ENCODE measurements at places on chromosomes 5 and 9. TPM values are rescaled to one million over a fixed set of nuclear protein-coding genes. Genes with fewer than 3 reads are reported as not detected.

DNA sequence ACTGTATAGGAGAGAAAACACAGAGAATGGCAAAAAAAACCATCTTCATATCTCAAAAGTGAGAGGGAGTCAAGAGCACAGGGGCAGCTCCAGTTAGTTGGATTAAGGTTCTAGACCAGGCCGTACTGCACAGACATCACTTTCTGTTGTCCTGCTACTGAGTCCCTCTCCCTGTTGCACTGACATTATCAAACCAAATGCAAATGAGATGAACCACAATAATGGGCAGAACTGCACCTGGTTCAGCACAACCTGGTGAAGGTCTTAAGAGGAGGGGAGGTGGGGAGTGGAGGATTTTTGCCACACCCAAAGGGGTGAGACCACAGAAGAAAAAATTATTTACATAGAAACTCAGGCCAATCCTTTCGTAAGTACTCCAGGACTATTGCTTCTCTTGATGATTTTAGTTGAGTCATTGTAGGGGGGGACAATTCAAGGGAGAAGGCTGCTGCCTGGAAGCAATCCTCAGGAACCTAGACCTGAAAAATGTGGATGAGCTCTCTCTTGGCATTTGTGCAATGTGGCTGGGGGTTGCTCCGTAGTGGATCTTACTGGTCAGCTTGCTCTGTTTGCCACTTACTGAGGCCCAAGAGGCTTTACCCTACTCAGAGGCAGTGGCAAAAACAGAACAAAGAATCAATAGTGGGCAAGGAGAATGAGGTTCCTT, 94.5 kb upstream of the PPP1R2B start:
- DNase-seq = no peak

GRCh38 chr5:177123789-177124485, 9.6 kb upstream of the NSD1 start:
- no peak for DNase-seq

- peak; percentile 74 for DNase-seq
Observed at GRCh38 chr5:1255081-1255561, 29.9 kb downstream of the SLC6A18 start.

DNA sequence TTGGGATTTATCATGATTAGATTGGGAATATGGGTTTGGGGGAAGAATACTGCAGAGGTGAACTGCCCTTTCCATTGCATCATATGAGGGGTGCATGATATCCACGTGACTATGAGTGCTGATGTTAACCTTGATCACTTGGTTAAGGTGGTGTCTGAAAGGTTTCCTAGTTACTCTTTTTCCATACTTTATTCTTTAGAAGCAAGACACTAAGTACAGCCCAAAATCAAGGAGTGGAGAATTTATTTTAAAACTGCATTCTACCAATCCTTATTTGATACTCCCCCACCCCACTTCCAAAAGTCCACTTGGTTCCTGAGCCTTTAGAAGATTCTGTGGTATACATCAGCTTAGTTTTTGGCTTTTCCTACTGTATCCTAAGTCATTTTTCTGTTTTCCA, 20.3 kb upstream of the STOM start:
- DNase-seq = no peak

The COL23A1 gene
- 0.19 TPM for total RNA-seq

The SLCO4C1 gene
- 0.35 TPM for total RNA-seq

DNA sequence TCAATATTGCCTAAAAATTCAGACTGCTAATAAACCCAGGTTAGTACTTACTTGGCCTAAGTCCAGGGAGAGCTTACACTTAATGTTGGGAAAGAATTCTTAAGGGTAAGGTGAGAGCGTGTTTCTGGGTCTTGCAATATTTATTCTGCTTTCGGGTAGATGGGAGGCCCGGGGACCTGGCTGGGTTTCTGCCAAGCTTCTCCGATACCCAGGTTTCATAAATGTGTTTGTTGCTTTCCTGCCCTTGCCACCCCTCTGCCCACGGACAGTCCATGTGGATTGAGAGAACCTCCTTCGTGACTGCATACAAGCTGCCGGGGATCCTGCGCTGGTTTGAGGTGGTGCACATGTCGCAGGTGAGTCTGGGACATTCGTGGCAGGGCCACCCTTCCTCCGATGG, 48.4 kb upstream of the FOXI1 start:
- no peak for DNase-seq

- DNase-seq = no peak
Observed at GRCh38 chr5:168055141-168055683, 236.2 kb upstream of the WWC1 start.

DNA sequence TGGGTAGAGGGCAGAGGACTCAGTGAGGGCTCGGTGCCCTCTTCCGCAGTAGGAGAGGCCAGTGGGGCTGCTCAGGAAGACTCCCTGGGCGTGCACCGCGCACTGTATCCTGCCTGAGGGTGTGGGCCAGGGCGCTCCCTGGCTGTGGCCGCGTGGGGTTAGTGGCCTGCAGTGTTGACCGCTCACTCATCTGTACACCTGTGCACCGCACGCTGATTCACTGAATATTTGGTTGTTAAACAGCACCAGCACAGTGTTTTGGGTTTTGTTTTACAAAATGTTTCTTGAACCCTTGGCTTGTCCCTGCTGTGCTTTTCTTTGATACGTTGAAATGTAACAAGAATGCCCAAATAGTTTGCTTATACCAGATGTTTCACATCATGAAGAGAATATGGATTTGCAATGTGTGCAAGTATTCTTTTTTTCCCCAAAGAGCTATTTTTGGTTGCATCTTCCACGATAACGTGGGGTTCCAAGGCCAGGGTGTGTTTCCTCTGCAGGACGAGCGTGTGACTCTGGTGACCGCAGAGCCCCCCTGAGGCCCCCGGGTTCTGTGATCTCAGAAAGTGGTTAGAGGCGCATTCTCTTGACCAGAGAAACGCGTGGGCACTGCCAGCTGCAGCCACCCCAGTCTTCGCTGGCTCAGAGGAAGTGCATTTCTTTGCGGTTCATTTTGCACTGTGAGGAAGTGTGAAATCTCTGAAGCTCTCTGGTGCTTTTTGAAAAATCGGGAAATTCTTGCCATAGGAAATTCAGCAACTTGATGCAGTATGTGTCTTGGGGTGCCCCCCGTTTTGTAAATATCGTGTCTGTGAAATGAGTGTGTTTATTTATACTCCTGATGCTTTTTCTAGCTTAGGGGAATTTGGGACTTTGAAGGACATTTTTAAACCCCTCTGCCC, 46.9 kb downstream of the AHRR start:
- DNase-seq = peak; percentile 51

The RMND5B gene
- 5.6 TPM for total RNA-seq

- DNase-seq = no peak
Observed at GRCh38 chr5:54547711-54548250, 30.2 kb downstream of the SNX18 start.

DNA sequence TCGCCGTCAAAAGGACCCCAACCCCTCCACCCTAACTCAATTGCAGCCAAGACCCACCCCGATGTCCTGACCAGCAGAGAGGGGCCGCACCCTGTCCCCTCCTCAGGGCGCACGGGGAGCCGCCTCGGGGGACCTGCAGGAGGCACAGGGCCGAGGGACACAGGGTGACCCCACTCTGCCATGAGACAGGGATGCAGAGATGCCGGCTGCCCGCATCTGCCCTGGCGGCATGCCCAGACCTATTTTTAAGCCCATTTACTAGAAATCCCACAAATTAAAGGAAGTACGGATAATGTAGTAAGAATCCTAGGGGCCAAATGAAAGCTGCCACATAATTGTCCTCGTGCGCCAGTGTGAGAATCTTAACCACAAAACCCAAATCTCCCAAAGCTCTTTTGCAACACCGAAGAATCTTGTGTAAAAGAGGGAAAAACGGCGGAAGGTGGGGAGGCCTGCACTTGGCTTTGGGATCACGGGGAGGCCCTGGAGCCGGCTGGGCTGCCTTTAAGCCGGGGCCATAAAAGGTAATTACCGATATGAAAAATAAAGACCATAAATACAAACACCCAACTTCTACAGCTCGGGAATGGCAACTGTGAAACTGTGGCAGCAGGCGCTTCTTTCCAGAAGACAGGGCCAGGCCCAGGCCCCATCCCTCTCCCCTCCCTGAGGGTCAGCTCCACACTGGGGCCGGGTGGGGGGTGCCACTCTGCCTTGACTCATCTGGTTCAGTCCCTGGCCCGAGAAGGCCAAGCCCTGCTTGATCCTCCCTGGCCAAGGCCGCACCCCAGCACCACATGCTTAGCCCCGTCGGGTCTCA, 35.0 kb downstream of the NACC2 start:
- DNase-seq = no peak

DNA sequence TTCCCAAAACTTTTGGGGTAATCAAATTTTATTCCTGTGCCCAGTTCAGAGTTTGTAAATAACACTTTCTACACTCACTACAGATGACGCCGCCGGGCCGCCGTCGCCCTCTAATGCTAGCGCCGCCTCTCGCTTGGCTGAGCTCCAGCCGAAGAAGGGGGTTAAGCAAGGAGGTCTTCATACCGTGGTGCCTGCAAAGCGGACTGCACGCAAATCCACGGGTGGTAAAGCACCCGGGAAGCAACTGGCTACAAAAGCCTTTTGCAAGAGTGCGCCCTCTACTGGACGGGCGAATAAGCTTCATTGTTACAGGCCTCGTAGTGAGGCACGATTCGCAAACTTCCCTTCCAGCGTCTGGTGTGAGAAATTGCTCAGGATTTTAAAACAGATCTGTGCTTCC, 280.4 kb downstream of the MEF2C start:
- peak; percentile 54 for DNase-seq

The TSSK1B gene
- not detected for total RNA-seq

- DNase-seq = no peak
Observed at GRCh38 chr5:9831823-9832222, 201.7 kb upstream of the TAS2R1 start.

The SLC6A18 gene
- not detected for total RNA-seq

- DNase-seq = no peak
Observed at GRCh38 chr5:172146748-172147092, 41.3 kb downstream of the STK10 start.

The FAM151B gene
- not detected for total RNA-seq

The SMC5 gene
- 38.0 TPM for total RNA-seq

The IL7R gene
- 10.4 TPM for total RNA-seq

The ADAMTS6 gene
- 4.0 TPM for total RNA-seq

GRCh38 chr9:89746385-89747116, 141.7 kb downstream of the GADD45G start:
- no peak for DNase-seq

- DNase-seq = no peak
Observed at GRCh38 chr9:14932641-14933040, 22.4 kb upstream of the FREM1 start.

- DNase-seq = no peak
Observed at GRCh38 chr5:114060866-114061265, 301.0 kb upstream of the KCNN2 start.

DNA sequence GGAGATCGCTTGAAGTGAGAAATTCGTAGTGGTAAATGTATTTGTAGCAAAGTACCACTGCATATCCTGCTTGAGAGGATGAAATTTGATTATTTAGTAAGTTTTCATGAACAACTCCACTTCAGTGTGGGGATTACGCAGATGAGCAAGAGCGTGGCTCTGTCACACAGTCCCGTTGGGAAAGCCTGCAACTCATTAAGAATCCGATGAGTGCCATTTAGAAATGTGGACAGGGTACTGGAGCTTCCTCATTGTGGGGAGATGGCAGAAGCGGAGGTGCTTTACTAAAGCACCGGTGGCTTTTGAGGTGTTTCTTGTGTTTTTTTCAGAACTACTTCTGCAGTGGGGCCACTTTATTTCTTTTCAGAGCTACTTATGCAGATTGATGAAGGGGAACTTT, 1.4 kb downstream of the TJP2 start:
- no peak for DNase-seq

The NEURL1B gene
- total RNA-seq = 1.7 TPM

The LRRC70 gene
- 1.2 TPM for total RNA-seq

DNA sequence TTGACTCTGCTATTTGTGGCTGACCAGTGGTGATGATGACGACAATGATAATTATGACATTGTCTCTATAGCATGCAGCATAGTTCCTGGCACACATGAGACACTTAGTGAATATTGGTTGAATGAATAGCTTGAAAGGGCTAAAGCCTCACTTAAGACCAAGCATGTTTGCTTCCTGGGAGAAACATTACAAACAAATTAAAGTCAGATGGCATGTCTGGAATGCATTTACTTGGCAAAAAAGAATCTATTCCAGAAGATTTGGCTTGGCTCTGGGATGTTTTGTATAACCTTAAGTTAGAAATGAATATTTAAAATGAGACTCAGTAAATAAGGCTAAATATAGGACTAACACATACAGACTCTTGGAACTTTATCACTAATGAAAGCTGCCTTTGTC, 21.6 kb downstream of the GAS1 start:
- DNase-seq = no peak

GRCh38 chr5:108531367-108532128, 149.7 kb upstream of the FBXL17 start:
- no peak for DNase-seq

The PCDHA4 gene
- total RNA-seq = not detected

GRCh38 chr5:35856765-35857351, at the start of gene IL7R:
IL7R (plus strand) TSS chr5:35856891; CDS start chr5:35856978, 87 bp downstream.
- no peak for DNase-seq

The PGM5 gene
- total RNA-seq = not detected

DNA sequence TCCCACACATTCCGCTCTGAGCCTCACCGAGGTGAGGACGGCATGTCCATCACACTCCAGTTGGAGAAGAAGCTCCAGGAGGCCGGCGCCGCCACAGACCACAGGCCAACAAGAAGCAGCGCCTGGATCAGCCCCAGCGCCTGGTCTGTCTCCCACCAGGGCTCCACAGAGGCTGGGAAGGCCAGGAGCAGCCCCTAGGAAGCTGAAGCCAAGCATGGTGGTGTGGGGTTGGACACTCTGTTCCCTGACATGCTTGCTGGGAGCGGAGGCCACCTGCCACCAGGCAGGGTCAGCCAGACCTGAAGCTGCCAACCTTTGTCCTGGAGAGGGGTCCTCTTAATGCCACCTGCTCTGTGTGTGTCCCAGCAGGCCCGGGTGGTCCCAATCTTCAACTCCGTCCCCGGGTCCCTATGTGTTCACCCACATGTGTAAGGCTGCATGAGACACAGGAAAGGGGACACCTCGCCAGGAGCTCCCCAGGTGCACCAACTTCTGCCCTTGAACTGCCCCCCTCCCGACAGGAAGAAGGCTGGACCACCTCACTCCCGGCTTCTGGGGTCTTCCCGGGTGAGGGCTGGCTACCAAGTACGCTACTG, 140.1 kb upstream of the PPP1R26 start:
- DNase-seq = no peak

DNA sequence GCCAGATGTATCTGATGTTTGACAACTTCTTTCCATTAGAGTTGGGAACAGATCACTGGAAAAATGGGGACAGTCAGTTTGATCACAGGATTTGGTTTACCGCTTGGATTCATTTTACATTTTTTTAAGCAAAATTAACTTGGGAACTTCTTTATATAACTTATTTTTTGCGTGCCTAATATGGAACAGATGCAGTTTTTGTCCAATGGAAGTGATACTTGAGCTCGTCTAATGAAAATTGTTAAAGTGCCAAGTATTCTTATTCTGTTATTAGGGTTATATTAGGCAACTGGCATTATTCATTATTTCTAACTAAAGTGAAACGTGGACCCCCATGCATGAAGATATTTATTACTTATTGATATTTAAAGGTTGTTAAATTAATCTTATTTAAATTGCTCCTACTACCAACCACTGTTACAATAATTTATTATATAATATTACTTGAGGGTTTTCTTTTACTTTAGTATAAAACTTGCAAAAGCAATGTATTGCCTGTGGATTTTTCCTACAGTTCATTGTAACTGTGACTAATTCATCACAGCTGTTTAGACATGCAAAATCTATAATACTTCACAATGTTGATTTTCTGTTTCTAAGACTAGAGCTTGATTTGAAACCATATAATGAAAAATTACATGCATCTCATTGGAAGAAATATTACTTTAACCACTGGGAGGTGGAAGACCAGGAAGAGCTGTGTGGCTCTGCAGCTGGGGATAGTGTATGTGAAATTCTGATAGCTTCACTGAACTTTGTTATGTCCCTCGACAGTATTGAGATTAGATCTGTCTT, 787.3 kb upstream of the WWC1 start:
- no peak for DNase-seq
